Mesothelial cell of epicardium (in vitro differentiated cells): ENCODE measurements at places on chromosomes 7 and 10.
A peak's percentile ranks its signal among the peaks of the same experiment; 100 is the strongest.

GRCh38 chr7:53603461-53603860 lies 568.0 kb downstream of the POM121L12 start:
- H3K27me3 ChIP-seq: no peaks in the 10 kb centered on the region
- H3K4me1 ChIP-seq: no peaks in the 10 kb centered on the region
- H3K4me3 ChIP-seq: no peak overlapping the region
- no peaks in the 10 kb centered on the region for H3K36me3 ChIP-seq
- no peak overlapping the region for H3K27ac ChIP-seq

DNA sequence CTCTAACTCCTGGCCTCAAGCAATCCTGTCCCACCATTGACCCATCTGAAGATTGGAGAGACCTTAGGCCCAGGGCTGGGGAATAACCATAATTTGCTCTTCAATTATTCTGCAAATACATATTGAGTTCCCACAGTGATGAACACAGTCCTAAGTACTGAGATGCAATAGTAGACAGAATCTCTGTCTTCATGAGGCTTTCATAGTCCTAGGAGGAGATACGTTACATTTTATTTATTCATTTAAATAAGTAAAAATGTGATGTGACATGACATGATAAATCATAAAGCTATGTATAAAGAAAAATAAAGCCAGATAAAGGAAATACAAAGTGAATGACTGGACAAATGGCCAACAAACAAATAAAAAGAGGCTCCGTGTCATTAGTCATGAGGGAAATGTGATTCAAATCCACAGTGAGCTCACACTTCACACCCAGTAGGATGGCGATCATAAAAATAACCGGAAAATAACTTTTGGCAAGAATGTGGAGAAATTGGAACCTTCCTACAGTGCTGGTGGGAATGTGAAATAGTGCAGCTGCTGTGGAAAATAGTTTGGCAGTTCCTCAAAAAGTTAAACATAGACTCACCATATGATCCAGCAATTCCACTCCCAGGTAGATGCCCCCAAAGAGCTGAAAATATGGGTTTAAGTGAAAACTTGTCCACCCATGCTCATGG lies 52.1 kb upstream of the JCAD start:
- H3K27ac ChIP-seq: no peak overlapping the region
- peaks cover 26% of the 10 kb centered on the region for H3K4me1 ChIP-seq
- no peaks in the 10 kb centered on the region for H3K27me3 ChIP-seq
- no peaks in the 10 kb centered on the region for H3K36me3 ChIP-seq
- H3K4me3 ChIP-seq: no peak overlapping the region

DNA sequence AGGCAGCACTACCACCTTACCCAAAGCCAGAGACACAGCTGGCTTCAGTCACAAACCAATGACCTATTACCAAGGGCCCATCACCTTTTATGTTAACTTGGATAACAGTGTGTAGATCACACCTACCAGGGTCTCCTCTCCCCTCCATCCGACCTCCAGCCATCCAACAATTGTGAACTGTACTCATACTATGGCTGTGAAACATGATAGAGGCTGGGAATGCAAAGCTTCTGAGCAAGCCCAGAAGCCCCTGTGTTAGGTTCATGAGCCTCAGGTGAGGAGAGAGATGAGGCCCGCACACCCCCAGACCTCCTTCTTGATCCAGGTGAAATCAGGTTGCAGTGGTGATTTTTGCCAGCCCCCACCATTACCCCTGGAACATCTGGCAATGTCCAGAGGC lies 47.7 kb downstream of the PNLIPRP2 start:
- peaks cover 25% of the 10 kb centered on the region for H3K4me1 ChIP-seq
- H3K36me3 ChIP-seq: peaks cover 24% of the 10 kb centered on the region
- peaks cover 2% of the 10 kb centered on the region for H3K27me3 ChIP-seq

- no peaks in the 10 kb centered on the region for H3K36me3 ChIP-seq
- DNase-seq: no peak
- H3K27ac ChIP-seq: no peak overlapping the region
- H3K4me3 ChIP-seq: no peak overlapping the region
- peaks cover 7% of the 10 kb centered on the region for H3K4me1 ChIP-seq
- no peaks in the 10 kb centered on the region for H3K27me3 ChIP-seq
Observed at GRCh38 chr7:122896509-122896908, 10.2 kb upstream of the CADPS2 start.

GRCh38 chr10:114649217-114649903 lies 8.7 kb downstream of the ABLIM1 start:
- H3K36me3 ChIP-seq: no peaks in the 10 kb centered on the region
- DNase-seq: no peak
- H3K4me1 ChIP-seq: peaks cover 22% of the 10 kb centered on the region
- no peak overlapping the region for H3K4me3 ChIP-seq
- no peaks in the 10 kb centered on the region for H3K27me3 ChIP-seq
- no peak overlapping the region for H3K27ac ChIP-seq

GRCh38 chr7:155371884-155372781 lies 74.5 kb downstream of the INSIG1 start:
- peaks cover 90% of the 10 kb centered on the region for H3K27me3 ChIP-seq
- no peaks in the 10 kb centered on the region for H3K36me3 ChIP-seq
- H3K27ac ChIP-seq: no peak overlapping the region
- no peak for DNase-seq
- H3K4me1 ChIP-seq: peaks cover 17% of the 10 kb centered on the region

- H3K27me3 ChIP-seq: peaks cover 19% of the 10 kb centered on the region
- H3K4me3 ChIP-seq: no peak overlapping the region
- no peak for DNase-seq
Observed at GRCh38 chr10:62778125-62778524, 26.4 kb upstream of the ADO start.

GRCh38 chr7:21939136-21939857 lies 6.4 kb downstream of the CDCA7L start:
- DNase-seq: no peak
- H3K4me1 ChIP-seq: peaks cover 10% of the 10 kb centered on the region
- H3K27ac ChIP-seq: no peak overlapping the region

- no peaks in the 10 kb centered on the region for H3K36me3 ChIP-seq
- H3K4me1 ChIP-seq: peaks cover 14% of the 10 kb centered on the region
- no peak overlapping the region for H3K4me3 ChIP-seq
- no peak for DNase-seq
- H3K27me3 ChIP-seq: no peaks in the 10 kb centered on the region
- no peak overlapping the region for H3K27ac ChIP-seq
Observed at GRCh38 chr7:96084881-96085553, 236.9 kb downstream of the SLC25A13 start.

DNA sequence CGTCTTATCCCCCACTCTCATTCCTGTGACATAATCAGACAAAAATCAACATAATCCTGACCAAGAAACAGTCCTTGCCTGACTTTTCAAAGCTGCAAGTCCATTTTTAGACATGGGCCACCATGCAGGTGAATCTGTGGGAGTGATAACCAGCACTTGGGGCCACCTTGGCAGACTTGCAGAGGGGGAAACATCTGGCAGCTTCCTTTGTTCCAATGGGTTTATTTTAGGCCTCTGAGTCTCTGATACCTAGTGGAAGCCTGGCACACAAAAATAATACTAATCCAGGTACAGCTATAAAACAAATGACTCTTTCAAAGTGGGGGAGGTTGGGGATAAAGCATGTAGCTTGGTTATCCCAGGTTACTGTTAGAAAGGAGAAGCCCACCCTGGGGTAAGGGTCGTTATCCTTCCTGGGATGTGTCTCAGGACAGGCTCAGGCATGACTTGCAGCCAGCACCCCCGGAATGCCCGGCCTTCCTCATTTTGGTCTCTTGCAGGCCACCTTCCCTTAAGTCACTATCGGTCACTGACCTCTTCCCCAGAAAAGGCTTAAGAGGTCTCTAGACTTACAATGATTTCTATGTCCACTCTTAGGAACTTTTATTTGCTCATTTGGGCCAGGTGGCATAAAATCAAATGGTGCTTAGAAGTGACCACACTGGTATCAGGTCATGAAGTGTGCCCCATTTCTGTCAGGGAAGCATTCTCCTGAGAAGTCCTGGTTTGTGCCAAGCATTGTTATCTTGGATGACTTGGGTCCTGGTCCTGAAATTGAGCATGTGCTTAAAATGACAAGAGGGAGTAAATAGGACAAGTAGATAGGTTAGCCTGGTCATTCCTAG lies 37.6 kb downstream of the EEPD1 start:
- H3K27ac ChIP-seq: no peak overlapping the region
- no peak for DNase-seq
- no peaks in the 10 kb centered on the region for H3K27me3 ChIP-seq
- no peak overlapping the region for H3K4me3 ChIP-seq
- H3K4me1 ChIP-seq: peaks cover 21% of the 10 kb centered on the region

DNA sequence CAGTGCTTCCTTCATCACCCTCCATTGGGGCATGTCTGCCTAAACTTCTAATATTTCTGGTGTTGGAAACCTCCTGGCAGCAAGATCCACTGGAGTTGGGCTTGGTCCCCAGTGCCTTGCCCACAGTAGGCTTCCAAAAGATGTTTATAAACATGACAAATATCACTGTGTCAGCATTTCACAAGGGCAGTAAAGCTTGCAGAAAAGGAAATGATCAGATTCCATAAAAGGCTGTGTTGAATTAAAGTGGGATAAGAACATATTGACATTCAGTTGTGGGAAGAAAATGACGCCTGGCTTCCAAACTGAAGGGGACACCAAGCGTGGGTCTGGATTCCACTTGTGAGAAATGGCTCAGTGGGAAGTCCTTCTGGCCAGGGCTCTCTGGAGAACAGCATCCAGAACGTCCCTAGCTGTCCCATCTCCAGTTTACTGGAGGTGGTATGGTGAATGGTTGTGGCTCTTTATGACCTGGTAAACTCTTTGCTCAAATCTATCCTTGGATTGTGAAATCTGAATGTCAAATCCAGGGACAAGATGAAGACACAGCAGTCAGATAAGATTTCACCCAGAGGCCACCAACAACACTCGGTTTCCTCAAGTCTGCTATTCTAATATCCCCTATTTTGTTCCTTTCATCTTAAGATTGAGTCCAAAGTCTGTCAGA lies 287.2 kb downstream of the TNS3 start:
- H3K36me3 ChIP-seq: peaks cover 74% of the 10 kb centered on the region
- no peak overlapping the region for H3K4me3 ChIP-seq
- no peak for DNase-seq
- H3K4me1 ChIP-seq: peaks cover 41% of the 10 kb centered on the region
- peak overlapping the region; percentile 47 for H3K27ac ChIP-seq

- H3K4me3 ChIP-seq: no peak overlapping the region
- H3K27me3 ChIP-seq: no peaks in the 10 kb centered on the region
- peaks cover 7% of the 10 kb centered on the region for H3K4me1 ChIP-seq
- H3K27ac ChIP-seq: no peak overlapping the region
Observed at GRCh38 chr7:127733986-127734385, 82.0 kb downstream of the SND1 start.

GRCh38 chr7:112023282-112023681 lies 182.9 kb downstream of the DOCK4 start:
- no peaks in the 10 kb centered on the region for H3K27me3 ChIP-seq
- H3K4me3 ChIP-seq: no peak overlapping the region
- H3K27ac ChIP-seq: no peak overlapping the region
- DNase-seq: no peak
- no peaks in the 10 kb centered on the region for H3K36me3 ChIP-seq

GRCh38 chr7:137904833-137905232 lies 58.1 kb upstream of the DGKI start:
- DNase-seq: no peak
- no peaks in the 10 kb centered on the region for H3K27me3 ChIP-seq
- peaks cover 7% of the 10 kb centered on the region for H3K4me1 ChIP-seq
- peak overlapping the region; percentile 82 for H3K27ac ChIP-seq
- peaks cover 54% of the 10 kb centered on the region for H3K36me3 ChIP-seq

- H3K27me3 ChIP-seq: no peaks in the 10 kb centered on the region
- peaks cover 8% of the 10 kb centered on the region for H3K4me1 ChIP-seq
- no peak for DNase-seq
- H3K27ac ChIP-seq: no peak overlapping the region
Observed at GRCh38 chr10:15333909-15334649, 37.0 kb downstream of the FAM171A1 start.

DNA sequence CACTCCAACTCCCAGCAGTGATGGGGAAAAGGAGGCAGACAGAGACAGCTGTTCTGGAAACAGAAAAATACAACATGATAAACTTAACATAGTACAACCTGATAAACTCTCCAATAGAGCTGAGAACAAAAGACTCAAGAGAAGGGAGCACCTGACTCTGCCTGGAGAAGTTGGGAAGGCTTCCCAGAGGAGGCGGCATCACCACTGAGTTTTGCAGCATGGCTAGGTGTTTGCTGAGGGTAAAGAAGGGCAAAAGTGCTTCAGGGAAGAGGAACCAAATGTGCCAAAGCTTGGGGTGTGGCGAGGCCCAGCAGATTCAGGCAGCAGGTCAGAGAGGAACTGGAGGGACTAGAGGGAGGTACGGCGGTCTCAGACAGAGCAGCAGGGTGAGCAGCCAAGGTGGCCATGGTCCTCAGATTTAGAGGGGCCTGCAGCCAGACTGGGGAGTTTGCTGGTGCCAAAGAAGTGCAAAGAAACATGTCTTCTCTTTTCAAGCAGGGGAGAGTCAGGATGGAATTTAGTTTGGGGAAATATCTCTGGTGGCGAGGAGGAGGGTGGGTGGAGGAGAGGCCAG lies 119.9 kb upstream of the BTBD16 start:
- DNase-seq: no peak
- H3K4me3 ChIP-seq: no peak overlapping the region
- peaks cover 4% of the 10 kb centered on the region for H3K36me3 ChIP-seq
- H3K27ac ChIP-seq: no peak overlapping the region

GRCh38 chr7:38068461-38068860 lies 109.6 kb upstream of the STARD3NL start:
- no peak for DNase-seq
- H3K36me3 ChIP-seq: no peaks in the 10 kb centered on the region
- peaks cover 3% of the 10 kb centered on the region for H3K4me1 ChIP-seq
- no peak overlapping the region for H3K4me3 ChIP-seq

DNA sequence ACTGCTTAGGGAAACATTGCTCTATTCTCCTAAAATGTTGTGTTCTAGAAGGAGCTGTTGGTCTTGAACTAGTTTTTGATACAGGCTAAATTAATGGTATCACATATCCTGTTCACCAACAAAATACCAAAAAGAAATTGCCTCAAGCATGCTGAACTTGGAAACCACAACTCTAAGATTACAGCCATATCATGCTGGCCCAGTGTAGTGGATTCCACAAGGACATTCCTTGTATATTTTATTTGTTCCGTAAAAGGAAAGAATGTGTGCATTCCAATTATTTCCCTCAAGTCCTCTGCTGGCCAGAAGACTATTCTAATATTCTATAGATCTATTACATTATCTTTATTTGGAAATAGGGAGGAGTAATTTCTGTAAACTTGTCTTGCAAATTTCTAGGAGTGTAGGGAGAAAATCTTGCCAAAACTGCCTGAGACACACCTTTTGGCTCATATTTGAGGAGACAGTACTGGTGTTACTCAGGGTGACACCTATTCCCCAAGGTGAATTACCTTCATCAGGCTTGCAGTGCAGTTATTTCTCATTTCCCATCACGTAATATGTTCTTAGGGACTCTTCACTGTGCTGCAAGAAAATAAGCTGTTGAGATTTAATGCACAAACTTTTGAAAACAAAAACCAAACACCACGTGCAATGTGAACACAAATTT lies 1.9 kb upstream of the NEBL start:
- no peaks in the 10 kb centered on the region for H3K27me3 ChIP-seq
- no peaks in the 10 kb centered on the region for H3K36me3 ChIP-seq
- no peak for DNase-seq
- H3K4me1 ChIP-seq: peaks cover 6% of the 10 kb centered on the region

GRCh38 chr10:13839430-13839990 lies 252.7 kb downstream of the PRPF18 start:
- no peaks in the 10 kb centered on the region for H3K27me3 ChIP-seq
- peaks cover 12% of the 10 kb centered on the region for H3K4me1 ChIP-seq
- no peak overlapping the region for H3K27ac ChIP-seq
- DNase-seq: no peak
